Activated CD8-positive, alpha-beta memory T cell treated with anti-CD3 and anti-CD28 coated beads, Interleukin-2, amount 50 U/mL, for 4 hours (primary cell): ENCODE measurements at places on chromosomes 12 and 14.

DNA sequence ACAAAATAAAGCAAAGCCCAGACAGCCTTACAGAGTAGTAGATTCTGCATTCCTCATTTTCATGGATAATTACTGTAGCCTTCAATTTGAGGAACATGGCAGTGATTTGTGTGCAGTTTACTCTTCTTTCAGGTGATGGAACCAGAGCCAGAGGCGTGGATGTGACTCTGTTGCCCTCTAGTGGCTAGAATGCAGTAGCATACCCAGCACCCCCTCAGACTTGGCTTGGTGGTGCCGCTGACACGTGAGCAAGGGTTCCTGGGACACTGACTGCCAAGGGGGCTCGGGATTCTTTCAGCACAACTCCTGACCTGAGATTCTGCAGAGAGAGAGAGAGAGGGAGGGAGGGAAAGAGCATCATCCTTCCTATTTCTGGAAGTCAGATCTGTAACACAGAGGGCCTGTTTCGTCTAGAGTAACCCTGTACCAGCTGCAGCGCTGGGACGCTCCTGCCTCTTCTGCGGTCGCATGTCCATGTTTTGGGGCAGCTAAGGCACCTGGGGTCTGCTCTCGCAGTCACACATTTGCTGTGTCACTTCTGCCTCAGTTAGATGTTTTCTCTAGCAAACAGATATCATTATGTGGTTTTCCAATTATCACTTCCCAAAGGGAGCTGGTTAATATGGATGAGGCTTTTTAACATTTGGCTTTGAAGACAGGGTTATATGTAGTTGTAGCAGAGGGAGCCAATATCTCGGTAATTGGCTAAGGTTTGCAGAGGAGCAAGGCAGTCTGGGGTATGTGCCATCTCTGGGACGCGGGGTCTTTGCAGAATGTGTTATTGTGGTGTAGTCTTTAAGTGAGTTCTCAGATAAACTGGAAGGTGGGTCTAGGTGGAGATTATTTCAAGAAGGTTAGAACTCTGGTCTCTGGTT lies 428.1 kb downstream of the NRXN3 start:
- peak; percentile 19 for DNase-seq

GRCh38 chr12:71430756-71431155 lies 8.8 kb upstream of the LGR5 start:
- no peak for DNase-seq

GRCh38 chr12:12645485-12645884 lies 33.8 kb downstream of the CREBL2 start:
- peak; percentile 25 for DNase-seq

- DNase-seq, result no peak
Observed at GRCh38 chr12:20696181-20696905, 1.2 kb downstream of the SLCO1C1 start.

- peak; percentile 22 for DNase-seq
Observed at GRCh38 chr12:122527478-122527944, 462 bp downstream of the KNTC1 start.

DNA sequence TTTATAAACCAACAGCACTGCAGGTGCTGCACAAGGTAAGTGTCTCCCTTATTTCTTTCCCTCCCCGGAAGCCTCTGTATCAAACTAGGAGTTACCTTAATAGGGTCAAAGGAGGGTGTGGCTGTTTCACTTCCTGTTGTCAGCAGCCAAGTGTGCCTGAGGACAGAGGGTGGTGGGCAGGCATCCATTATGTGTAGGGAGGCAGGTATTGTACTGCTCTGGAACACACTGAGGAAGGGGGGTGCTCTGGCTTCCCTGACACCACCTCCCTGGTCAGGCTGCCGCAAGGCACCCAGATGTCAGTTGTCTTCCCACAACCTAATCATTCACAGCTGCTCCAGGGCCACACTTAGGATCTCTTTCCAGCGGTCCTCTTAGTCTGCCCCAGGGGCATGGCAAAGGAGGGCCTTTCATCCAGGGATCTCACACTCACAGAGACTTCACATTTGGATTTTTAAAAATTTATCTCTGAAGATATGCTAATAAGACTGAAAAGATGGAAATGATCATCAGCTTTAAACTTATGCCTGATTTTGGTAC lies 132.0 kb upstream of the ARHGAP5 start:
- no peak for DNase-seq

GRCh38 chr12:24280056-24280842 lies 330.8 kb upstream of the SOX5 start:
- no peak for DNase-seq

DNA sequence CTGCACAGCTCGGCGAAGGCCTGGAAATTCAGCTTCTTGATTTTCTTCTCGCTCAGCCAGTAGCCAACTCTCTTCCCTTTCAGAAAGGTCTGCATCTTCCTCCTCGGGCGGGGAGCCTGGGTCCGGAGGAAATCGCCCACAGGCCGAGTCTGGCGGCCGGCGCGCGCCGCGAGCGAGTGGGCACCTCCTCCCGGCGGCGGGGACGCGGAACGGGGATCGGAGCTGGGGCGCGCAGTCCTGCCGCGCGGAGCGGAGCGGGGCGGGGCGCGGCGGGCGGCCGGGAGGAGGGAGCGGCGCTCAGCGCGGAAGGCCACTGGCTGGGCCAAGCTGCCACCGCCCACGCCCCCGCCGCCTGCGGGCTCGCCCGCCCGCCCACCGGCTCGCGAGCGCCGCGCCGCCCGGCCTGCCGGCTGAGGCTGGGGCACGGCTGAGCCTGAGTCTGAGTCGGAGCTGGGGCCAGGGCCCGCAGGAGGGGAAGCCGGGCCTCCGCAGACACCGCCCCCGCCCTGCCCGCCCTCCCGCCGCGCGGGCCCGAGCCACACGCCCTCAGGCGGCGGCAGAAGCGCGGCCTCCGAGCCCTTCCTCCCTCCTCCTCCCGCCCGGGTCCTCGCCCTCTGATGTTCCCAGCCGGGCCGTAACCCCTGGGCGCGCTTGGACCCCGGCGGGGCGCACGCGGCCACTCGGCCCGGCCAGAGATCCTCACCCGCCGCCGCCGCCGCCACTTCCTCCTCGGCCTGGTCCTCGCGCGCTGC lies 480 bp downstream of the ITPK1 start:
- peak; percentile 89 for DNase-seq

- no peak for DNase-seq
Observed at GRCh38 chr12:124658806-124659402, 91.5 kb upstream of the NCOR2 start.

- DNase-seq, result no peak
Observed at GRCh38 chr14:101027966-101028365, 124.4 kb upstream of the RTL1 start.

GRCh38 chr12:126944684-126945083 lies 1322.3 kb upstream of the TMEM132C start:
- no peak for DNase-seq

- DNase-seq, result no peak
Observed at GRCh38 chr14:77897374-77897773, 97.5 kb downstream of the ADCK1 start.

DNA sequence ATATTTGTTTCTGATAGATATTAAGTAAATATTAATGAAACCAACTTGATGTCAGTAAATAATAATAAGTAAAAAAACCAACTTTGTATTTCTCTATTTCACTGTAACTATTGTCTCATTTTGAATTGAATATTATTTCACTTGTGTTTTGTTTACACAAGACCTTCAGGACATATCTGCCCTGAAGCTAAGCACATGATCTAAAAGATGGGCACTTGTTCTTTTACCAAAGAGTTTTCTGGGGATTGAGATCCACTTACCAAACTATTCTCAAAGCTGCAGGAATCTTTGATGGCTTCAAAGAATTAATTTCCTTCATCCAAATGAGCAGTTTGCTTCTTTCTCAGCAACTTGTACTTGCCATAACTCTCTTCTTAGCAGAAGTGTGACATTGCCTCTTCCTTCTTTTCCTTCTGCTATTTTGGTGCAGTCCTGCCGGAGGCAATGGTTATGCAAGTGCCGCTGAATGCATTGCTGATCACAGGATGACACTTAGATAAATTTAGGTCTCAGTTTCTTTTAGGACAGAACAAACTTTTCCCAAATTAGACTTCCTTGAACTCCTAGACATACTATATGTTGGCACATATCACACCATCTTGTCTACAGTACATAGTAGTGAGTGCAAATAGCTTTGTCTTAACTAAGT lies 9.2 kb downstream of the FAR2 start:
- no peak for DNase-seq

DNA sequence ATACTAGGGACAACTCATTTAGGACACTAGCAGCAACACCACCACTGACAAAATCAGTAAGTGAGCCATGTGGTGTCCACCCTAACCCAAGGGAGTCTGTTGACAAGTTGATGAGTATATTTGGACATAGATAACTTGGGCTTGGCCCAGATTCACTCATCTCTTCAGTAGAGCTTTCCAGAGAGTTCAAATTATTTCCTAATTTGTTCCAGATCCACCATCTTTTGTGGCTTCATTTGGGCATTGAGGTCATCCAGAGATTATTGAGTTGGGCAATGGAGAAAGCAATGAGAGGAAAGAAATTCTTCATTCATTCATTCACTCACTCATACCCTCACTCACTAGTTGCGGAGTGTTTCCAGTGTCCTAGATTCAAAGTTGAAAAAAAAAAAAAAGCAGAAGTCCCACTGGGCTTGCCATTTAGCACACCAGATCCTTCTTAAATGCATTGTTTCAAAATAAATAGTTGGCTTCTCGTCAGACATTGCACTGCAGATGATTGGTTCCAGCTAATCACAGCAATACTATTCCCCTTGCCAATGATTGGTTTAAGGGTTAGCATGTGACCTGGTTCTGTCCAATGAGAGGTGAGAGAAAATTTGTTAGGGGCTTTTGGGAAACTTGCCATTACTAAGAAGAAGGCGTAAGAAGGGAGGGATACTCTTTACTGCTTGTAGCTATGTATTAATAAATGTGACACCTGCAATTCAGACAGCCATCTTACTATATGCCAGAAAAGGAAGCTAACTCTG lies 31.8 kb upstream of the WSCD2 start:
- no peak for DNase-seq

DNA sequence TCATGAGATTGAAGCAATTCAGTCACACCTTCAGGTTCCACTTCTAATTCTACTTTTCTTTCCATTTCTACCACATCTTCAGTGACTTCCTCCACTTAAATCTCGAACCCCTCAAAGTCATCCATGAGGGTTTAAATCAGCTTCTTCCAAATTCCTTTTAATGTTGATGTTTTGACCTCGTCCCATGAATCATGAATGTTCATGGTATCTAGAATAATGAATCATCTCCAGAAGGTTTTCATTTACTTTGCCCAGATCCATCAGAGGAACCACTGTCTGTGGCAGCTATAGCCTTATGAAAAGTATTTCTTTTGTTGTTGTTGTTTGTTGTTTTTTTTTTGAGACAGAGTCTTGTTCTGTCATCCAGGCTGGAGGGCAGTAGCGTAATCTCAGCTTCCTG lies 7.6 kb downstream of the RXYLT1 start:
- no peak for DNase-seq
